ENCODE measurements at places on chromosomes 12 and 14.

- DNase-seq: no peak
Observed at GRCh38 chr12:75270157-75270556, 60.0 kb downstream of the CAPS2 start.

DNA sequence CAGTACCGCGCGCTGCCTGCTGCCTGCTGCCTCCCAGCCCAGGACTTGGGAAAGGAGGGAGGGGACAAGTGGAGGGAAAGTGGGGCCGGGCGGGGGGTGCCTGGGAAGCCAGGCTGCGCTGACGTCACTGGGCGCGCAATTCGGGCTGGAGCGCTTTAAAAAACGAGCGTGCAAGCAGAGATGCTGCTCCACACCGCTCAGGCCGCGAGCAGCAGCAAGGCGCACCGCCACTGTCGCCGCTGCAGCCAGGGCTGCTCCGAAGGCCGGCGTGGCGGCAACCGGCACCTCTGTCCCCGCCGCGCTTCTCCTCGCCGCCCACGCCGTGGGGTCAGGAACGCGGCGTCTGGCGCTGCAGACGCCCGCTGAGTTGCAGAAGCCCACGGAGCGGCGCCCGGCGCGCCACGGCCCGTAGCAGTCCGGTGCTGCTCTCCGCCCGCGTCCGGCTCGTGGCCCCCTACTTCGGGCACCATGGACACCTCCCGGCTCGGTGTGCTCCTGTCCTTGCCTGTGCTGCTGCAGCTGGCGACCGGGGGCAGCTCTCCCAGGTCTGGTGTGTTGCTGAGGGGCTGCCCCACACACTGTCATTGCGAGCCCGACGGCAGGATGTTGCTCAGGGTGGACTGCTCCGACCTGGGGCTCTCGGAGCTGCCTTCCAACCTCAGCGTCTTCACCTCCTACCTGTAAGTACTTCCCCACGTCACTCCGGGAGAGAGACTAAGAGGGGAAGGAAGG, at the start of gene LGR5:
TSS of gene LGR5 (plus strand) at position 186 of the 732 bp plus-strand sequence. CDS start at position 469, 283 bp downstream.
- no peak for DNase-seq

GRCh38 chr12:132426349-132427173, 63.4 kb upstream of the FBRSL1 start:
- DNase-seq: no peak

GRCh38 chr12:132618683-132619043, at the start of gene P2RX2:
Gene P2RX2 (plus strand): TSS chr12:132618776. CDS start chr12:132618817, 41 bp downstream.
- DNase-seq: no peak

- DNase-seq: no peak
Observed at GRCh38 chr14:60165547-60165876, 314 bp upstream of the DHRS7 start.

DNA sequence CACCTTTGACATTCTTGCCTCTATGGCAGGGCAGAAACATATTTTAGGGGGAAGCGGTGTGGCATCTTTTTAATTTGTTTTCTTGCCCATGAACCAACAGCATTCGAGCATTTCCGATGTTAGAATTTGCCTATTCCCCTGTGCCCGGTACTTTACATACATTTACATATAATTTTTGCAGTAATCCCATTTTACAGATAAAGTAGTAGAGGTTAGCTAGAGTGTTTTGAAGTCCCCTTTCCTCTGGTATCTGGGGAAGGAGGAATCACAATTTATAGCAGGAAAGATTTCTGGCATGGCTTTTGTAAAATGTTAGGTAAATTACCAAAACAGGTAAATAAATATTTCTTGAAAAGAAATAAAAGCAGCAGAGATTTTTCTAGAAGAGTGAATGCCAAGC, 1.6 kb downstream of the BORCS5 start:
- DNase-seq: no peak

- no peak for DNase-seq
Observed at GRCh38 chr14:95211721-95212504, 54.6 kb upstream of the DICER1 start.

DNA sequence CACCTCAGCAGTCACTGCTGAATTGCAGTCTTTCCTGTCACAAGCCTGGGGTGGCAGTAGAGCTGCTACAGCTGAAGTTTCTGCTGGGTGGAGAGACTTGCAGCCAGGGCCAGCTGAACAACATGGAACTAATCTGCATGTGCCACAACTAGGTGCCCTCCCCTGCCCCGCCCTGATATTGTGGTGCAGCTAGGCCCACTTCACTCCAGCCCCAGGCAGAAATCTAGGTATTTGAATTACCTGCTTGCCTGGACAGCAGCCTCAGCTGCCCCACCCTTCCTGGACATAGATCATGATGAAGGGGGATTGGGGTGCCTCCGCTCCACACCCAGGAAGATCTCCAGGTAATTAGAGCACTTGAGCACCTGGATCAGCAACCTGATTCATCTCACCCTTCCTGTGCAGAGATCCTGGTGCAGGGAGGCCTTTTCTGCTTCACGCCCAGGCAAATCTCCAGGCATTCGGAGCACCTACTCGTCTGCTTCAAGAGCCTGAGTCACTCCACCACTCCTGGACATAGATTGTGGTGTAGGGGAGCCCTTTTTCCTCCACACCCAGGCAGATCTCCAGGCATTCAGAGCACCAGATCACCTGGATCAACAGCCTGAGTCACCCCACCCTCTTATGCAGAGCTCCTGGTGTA, 477.0 kb downstream of the SOX5 start:
- no peak for DNase-seq

GRCh38 chr12:109329686-109330085, 18.0 kb upstream of the MYO1H start:
- DNase-seq: no peak

- DNase-seq: no peak
Observed at GRCh38 chr14:59320763-59321625, 132.5 kb downstream of the DAAM1 start.

GRCh38 chr12:26878661-26879119, 45.7 kb upstream of the ITPR2 start:
- DNase-seq: no peak

- no peak for DNase-seq
Observed at GRCh38 chr12:52401526-52401925, 4.6 kb downstream of the KRT82 start.

DNA sequence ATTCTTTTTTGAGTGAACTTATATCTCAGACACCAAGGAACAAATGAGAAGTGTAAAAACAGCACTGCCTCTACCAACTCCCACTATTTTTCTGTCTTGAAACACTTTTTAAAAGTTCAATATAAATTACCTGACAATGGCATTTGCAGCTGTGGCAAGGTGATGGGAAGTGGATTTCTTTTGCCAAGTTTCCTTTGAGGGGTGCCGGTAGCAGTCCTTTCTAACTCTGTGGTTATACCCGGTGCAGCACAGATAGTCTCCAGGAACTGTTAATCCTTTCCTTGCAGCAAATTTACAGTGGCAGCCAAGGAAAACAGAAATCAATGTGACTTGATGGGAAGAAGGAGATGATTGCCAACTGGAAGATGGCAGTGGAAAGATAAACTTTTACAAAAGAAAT, 243.7 kb downstream of the BCAT1 start:
- DNase-seq: no peak

DNA sequence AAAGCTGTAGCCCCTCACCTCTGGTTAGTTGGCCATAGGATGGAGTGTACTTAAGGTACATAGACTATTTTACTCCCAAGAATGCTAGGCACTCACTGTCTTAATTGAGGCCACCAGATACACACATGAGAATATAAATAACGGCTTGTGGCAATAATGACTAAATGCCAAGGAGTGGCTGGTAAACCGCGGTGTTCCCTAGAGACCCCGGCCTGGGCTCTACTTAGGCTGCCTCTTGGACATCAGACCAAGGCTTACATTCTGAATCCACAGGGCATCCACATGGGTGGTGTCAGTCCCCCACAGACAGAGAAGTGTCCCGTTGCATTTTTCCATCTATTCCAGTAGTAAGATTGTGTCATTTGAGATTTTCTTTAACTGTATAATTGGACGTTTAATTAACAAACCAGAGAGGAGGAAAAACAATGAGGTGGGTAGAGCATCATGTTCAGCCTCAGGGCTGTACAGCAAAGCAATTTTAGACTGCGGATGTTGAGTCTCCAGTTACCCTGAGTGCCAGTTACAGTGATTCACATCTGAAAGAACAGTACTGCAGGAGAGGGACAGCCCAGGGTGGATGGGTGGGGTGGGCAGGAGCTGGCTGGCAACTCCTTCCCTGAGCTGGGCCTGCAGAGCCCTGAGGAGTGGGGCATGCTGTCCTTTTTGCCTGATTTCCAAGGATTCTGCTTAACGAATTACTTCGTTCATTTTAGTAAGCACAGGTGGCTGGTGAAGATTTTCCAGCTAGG, 20.5 kb downstream of the CKB start:
- DNase-seq: no peak

All from activated T-helper 9 cell treated with anti-CD3 and anti-CD28 coated beads, Interleukin-2, amount 50 U/mL, for 16 hours (primary cell).